ENCODE measurements at places on chromosomes 6 and 20.

DNA sequence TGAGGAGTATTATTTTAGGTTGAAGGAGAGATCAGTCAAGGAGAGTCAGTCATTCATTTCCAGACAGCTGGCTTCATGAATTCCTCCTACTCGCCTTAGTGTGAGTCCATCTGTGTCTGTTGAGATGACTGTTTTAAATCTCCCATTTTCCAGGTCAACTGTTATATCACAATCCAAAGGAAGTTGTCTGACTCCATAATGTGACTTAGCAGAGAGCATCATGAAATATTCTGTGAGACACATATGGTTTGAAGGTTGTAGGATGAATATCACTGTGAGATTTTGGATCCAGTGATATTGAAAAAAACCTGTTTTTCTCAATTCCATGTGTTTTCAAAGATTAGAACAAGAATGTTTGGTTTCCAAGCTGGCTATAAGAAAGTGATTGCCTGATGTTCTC lies 530.2 kb upstream of the MAN1A1 start:
- no peak for DNase-seq

DNA sequence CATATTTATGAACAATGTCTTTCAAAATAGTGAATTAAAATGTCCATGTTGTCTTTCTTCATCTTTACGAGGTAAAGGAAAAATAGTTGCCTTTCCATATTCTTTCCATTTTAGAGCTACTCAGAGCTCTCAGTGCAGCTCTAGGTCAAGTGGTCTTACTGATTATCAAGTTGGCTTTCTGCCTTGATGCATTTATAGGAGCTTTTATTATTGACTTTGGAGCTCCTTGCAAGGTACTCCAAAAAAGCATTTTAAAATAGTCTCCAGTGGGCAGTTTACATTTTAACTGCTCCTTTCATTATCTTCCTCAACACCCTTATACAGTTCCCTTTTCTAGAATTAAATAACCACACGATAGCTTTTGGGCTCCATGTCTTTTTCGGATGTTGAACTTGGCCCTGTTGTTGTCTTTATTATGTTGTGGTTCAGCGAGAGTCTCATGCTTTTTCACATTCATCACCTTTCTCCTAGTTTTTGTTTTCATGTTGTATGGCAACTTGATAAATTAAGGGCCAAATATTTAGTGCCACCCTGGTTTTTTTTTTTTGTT lies 122.9 kb downstream of the CLIC5 start:
- no peak for DNase-seq

- no peak for DNase-seq
Observed at GRCh38 chr6:33748841-33749240, 2.1 kb upstream of the IP6K3 start.

DNA sequence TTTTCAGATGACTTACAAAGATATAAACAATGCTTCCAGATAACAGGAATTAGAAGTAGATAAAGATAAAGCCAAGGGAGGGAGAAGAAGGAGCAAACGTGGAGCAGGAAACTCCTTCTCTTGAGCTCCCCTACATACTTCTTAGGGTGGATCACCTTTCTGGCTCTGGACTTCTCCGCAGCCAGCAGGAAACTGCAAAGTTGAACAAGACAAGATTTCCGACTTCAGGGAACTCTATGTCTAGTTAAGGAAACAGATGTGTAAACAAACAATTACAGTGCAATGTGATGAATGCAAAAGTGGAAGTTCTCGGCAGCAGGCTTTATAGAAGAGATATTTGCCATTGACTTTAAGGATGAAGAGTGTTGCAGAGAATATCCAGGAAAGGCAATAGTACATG lies 134.0 kb upstream of the MARCKS start:
- DNase-seq: no peak

- DNase-seq: no peak
Observed at GRCh38 chr6:37069639-37070038, 64.2 kb downstream of the FGD2 start.

DNA sequence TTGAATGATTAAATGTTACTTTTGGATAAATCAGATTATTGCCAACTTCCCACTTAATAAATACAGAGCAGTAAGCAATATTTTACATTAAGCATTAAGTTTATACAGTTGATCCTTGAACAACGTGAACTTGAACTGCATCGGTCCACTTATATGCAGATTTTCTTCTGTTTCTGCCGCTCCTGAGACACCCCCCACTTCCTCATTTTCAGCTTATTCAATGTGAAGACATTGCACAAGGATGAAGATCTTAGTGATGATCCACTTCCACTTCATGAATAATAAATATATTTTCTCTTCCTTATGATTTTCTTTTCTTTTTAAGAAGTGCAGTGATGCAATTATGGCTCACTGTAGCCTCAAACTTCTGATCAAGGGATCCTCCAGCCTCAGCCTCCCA lies 167.2 kb downstream of the LINC00237 start:
- no peak for DNase-seq

DNA sequence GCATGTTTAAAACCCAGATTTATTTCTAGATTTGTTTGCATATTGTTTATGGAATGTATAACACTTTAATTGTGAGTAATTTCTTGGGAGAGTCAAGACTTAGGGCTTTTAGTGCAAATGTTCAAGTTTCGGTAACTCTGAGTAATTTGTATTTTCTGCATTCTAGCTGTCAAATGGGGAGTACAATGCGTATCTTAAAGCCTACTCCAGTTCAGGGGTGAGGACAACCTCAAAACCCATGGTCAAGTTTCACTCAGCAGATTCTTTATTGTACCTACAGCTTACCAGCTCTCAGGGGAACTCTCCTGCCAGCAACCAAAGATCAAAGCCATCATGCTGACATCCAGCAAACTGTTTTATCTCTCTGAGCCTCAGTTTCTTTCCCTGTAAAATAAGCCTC lies 458.6 kb upstream of the JARID2 start:
- no peak for DNase-seq

GRCh38 chr6:149132336-149132735 lies 185.2 kb upstream of the TAB2 start:
- no peak for DNase-seq

- no peak for DNase-seq
Observed at GRCh38 chr20:43985121-43985520, 70.5 kb downstream of the TOX2 start.

DNA sequence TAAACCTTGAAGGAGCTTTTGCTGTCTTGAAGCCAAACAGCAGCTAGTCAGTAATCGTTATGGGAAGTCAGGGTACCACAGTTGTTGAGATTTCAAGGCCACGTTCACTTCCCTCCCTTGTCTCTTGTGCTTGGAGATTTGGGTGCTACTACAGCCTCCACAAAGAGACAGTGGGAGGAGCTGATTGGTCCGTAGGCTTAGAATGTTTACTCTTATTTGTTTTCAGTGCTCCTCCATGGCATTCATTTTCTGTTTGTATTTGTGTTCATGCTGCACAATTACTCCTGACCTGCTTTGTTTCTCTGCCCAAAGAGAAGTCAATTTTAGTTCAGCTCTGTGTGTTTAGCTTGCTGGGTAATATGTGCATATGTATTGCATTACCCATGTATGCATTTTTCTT lies 147.7 kb downstream of the PRL start:
- no peak for DNase-seq

DNA sequence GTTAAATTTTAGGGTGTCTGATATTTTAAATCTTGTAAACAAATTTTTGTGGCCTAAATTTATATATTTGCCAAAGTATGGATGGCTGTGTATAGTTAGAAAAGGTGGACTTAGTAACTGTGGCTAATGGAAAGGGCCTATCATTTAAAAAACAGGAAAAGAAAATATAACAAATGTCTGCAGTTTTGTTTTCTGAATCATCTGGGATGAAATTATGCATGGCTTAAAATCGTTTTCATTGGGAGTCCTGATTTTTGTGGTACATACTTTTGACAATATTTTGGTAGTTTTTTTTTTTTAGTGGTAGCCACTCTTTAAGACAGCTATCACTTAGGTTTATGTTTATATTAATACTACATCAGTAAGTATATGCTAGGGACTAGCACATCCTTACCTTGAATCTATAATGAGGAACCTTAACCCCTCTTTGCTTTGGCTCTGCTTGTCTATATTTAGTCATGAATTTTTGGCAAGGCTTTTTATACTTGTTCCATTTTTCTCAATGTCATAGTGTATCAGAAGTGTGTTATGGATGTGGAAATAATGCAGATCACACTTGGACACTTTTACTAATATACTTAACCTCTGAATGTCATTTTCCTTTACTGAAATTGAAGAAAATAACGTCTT lies 5.6 kb downstream of the ARID1B start:
- DNase-seq: no peak

DNA sequence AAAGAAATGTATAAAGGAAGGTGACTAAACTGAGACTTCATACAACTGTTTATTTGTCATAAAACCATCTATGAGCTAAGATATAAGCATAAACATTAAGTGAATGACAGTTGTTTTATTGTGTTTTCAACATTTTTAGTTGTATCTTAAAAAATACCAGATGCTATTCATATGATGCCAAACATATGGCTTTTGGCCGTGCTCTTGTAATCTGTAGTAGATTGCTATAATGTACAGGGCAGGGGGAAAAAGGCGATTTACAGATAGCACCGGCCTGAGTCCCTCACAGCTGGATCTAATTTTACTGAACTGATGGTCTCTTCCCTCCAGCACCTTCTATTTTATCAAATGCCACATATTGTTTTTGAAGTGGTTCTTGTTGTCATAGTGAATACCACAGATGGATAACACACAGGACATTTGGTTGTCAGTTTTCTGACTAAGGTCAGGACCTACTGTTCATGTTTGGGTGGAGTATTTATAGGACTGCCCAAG lies 48.2 kb downstream of the CENPW start:
- DNase-seq: no peak

DNA sequence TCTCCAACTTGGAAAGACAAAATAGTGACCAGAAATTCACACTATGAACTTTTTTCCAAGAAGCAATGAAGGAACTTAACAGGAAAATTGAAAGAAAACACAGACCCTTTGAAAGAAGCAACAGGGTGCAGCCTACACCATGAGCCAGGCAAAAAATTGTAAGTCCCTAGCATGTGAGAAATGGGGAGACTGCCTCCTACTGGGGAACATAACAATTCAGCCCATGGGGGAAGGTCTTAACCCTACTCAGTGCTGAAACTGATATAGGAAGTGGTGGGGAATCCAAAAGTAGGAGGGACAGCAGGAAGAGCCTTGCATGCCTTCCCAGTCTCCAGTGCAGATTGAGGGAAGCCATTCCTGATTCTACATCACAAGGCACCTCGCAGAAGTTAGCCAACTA lies 235.1 kb upstream of the UFL1 start:
- DNase-seq: no peak

DNA sequence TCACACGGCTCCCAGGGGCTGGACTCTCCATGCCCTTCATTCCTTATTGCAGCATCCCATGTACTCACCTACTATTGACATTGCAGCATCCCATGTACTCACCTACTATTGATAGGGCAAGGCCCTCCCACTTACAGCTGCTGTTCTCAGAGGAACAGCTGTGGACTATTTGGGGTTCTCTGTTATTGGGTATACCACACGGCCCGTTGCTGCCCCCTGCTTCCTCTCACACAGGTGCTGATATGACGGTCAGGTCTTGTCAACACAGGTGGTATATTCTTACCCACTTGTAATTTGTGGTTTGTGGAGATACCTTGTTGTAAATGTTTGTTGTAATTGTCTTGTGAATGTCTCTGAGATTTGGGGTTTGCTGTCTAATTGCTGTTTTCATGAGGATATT lies 18.8 kb downstream of the ALDH5A1 start:
- DNase-seq: no peak

DNA sequence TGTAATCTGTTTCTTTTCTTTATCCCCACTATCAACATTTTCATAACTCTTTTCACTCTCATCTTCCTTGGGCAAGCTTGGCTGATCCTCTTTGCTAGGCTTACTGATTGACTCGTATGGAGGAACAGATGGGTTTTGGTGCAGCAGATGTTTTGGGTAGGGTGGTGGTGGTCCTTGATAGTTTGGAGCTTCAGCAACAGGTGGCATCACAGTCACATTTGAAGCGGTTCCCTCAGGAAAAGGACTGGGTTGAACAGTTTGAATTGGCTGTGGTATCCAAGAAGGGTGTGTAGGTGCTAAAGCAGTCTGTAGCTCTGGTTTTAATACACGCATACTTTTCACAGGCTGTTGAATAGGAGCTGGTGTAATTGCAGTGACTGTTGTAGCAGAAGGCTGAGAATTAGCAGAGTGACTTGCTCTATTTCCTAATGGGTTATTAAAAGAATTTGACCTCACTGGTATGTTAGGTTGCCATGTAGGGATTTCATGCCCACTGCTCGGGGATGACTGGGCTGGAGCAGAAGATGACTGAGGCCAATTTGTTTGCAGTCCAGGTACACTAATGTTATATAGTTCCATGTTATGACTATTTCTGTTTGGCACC lies 34.5 kb downstream of the LATS1 start:
- DNase-seq: no peak

- DNase-seq: peak; percentile 82
Observed at GRCh38 chr6:81981812-81982211, 229.3 kb upstream of the TENT5A start.

GRCh38 chr20:58754584-58754983 lies 62.0 kb downstream of the NPEPL1 start:
- DNase-seq: no peak

DNA sequence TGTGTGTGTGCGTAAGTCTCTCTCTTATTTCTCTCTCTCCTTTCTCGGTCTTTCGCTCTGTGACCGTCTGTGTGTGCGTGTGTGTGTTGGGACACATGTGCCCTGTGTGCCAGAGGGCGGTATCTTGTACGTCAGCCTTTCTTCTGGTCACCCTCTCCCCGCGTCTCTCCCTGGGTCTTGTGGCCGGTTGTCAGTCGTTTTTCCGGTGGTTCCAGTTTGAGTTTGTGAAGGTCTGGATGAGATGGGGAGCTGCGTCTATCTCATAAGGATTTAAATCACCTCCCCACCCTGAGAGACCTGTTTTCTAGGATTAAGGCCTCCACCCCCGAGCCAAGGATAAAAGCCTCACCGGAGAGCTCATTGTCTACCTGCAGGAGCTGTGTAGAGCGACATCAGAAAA lies 295.5 kb upstream of the ZNF337 start:
- no peak for DNase-seq

GRCh38 chr6:45702849-45703739 lies 312.6 kb downstream of the CLIC5 start:
- DNase-seq: peak; percentile 69

All from HS-5 (cell line).